ENCODE measurements at places on chromosomes 16 and 17.

- DNase-seq: no peak
Observed at GRCh38 chr17:82930924-82931698, 91.3 kb upstream of the ZNF750 start.

DNA sequence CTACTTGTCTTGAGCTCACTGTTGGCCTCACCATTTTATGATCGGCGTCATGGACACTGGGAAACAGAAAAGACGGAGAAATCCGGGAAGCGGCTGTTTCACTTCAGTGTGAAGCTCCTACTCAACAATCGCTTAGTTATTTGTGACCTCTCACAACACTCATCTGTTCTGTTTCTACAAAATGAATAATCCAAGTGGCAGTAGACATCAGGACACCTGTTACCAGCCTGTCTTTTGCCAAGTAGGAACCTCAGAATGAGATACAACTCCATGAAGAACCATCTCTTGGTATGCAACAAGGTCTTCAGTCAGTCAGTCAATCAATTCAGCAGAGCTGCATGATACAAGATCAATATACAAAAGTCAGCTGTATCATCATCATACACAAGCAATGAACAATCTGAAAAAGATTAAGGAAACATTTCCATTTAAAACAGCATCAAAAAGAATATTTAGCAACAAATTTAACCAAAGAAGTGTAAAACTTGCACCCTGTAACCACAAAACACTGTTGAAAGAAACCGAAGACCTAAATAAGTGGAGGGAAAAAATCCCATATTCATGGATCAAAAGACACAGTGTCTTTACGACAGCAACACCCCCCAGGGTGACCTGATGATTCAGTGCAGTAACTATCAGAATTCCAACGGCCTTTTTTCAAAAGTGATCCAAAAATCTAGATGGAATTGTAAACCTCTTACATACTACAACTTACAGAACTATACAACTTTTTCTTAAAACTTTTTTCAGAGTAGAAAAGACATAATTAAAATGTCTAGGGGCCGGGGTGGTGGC is 63.4 kb downstream of the ANKRD11 start:
- DNase-seq: no peak

- DNase-seq: no peak
Observed at GRCh38 chr17:27338536-27338985, 44.6 kb downstream of the WSB1 start.

- DNase-seq: no peak
Observed at GRCh38 chr16:29775742-29776408, 2.2 kb upstream of the ZG16 start.

GRCh38 chr16:1430759-1431496 is at the start of gene PERCC1:
Gene PERCC1 (plus strand): TSS chr16:1431078. CDS start chr16:1432594, 1,516 bp downstream.
- no peak for DNase-seq

GRCh38 chr17:6894206-6894528 is 62.6 kb upstream of the TEKT1 start:
- DNase-seq: no peak

GRCh38 chr16:77033516-77033915 is 157.5 kb upstream of the MON1B start:
- no peak for DNase-seq

GRCh38 chr17:75515496-75516254 is at the start of gene CASKIN2:
Gene CASKIN2 (minus strand): TSS chr17:75515537. CDS start chr17:75513804, 1,733 bp downstream.
- DNase-seq: peak; percentile 76

DNA sequence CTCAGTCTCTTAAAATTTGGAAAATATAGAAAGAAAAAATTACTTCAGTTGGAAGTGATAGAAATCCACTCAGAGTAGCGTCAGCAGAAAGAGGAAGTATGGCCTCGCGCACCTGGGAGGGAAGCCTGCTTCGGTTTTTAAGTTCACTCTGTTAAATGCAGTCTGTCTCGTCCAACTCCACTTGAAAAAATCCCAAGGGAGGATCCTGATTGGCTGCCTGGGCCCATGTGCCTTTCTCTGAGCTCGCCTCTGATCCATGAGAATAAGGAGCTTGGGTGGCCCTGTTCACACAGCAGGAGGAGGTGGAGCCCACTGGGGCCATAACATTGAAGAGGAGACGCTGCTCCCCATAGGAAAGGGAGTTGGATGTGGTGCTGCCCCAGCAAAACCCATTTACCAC is 40.7 kb downstream of the DNAJA2 start:
- no peak for DNase-seq

DNA sequence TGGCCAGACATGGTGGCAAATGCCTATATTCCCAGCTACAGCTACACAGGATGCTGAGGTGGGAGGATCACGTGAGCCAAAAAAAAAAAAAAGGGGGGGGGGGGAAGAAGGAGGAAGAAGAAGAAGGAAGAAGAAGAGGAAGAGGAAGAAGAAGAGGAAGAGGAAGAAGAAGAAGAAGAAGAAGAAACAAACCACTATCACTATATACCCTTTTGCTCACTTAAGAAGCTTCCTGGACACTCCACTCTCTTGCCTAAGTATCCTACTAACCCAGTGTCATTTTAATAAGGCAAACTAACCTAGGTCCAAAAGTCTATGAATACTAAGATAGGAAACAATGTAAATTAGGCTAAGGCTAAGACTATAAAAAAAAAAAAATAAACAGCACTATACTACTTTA is 54.8 kb downstream of the GPATCH8 start:
- DNase-seq: no peak

GRCh38 chr16:75298267-75298666 is 46.8 kb upstream of the BCAR1 start:
- DNase-seq: no peak

DNA sequence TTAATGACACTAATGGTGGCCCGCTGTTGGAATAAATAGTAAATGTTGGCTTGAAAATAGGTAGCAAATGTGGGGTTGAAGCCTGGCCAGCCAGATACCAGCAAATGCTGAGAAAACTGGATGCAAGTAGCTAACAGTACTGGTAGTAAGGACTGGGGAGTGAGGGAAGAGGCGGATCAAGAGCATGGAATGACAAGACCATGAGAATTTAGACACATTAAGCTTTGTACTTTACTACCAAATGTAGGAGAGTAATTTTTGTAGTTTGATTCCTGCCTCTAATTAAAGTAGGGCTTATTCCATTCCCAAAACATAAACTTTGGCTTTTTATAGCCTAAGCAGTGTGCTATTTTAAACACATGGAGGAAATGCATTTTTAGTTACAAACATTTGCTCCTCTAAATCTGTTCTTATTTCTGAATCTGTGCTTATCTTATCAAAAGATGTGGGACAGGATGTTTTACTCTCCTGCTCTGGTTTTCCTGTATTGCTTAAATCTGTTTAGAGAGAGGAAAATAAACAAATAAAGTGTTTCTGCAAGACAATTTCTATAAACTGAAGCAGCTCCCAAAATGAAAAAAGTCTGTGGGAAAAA is 44.1 kb downstream of the CFDP1 start:
- DNase-seq: no peak

GRCh38 chr16:84593825-84594724 is 23.8 kb downstream of the COTL1 start:
- no peak for DNase-seq

DNA sequence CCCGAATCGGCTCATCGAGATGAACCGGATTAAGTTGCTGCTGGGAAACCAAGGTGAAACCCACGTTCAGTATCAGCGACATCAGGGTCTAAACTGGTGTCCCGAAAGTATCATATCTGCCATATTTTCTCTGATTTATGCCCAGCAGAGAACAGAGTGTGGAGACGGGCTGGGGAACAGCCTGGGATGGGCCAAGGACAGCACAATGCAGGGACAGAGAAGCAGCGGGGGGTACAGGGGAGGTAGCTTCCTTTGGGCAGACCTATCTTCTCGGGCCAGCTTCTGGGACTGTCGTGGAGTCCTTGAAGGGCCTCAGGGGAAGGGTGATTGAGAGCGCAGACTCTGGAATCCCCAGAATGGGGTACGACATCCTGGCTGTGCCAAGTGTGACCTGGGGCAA is 17.5 kb upstream of the MLKL start:
- DNase-seq: no peak

GRCh38 chr17:62780951-62781350 is 27.2 kb downstream of the MARCHF10 start:
- no peak for DNase-seq

DNA sequence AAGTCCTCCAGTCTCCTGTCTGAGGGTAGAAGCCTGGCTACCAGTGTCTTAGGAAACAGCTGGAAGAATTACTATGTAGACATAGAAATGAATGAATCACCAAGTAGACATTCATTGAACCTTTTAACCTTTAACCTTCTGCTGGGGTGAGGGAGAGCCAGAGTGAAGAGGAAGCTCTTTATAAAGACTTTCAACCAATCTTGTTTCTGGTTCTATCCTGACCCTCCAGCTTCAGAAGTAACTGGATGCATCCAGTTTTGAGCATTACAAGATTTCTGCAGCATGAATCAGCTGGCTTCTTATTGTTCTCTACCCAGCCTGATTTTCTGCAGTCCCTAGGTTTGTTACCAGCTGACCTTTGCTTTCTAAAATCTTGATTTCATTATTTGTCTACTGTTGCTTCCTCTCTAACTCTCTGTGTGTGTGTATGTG is 8.5 kb downstream of the TEKT1 start:
- DNase-seq: peak; percentile 58

- no peak for DNase-seq
Observed at GRCh38 chr16:47019568-47019967, 46.1 kb upstream of the DNAJA2 start.

- peak; percentile 60 for DNase-seq
Observed at GRCh38 chr17:48724251-48725003, 1.4 kb downstream of the PRAC2 start.

DNA sequence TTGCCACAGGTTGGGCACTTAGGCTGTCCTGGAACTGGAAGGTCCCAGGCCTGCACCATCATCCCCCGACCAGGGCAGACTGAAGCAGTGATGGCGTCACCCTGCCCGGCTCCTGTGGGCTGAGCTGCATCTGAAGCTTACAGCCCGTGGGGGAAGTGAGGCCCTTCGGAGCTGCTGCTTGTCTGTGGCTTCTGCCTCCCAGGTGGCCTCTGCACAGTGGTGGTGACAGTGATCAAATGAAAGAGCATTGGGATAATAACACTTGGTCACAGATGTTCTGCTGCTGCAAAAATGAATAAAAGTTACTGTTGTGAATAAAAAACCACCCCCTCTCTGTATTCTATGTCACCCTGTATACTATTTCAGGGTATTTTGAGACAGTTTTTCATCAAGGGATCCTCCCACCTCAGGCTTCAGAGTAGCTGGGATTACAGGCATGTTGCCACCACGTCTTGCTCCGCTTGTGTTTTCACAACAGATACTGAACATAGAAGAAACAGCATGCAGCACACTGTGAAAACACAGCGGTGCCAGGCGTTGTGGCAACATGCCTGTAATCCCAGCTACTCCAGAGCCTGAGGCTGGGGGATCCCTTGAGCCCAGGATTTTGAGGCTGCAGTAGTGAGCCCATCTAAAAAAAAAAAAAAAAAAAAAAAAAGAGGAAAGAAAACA is 165.0 kb downstream of the LGALS9B start:
- DNase-seq: no peak

DNA sequence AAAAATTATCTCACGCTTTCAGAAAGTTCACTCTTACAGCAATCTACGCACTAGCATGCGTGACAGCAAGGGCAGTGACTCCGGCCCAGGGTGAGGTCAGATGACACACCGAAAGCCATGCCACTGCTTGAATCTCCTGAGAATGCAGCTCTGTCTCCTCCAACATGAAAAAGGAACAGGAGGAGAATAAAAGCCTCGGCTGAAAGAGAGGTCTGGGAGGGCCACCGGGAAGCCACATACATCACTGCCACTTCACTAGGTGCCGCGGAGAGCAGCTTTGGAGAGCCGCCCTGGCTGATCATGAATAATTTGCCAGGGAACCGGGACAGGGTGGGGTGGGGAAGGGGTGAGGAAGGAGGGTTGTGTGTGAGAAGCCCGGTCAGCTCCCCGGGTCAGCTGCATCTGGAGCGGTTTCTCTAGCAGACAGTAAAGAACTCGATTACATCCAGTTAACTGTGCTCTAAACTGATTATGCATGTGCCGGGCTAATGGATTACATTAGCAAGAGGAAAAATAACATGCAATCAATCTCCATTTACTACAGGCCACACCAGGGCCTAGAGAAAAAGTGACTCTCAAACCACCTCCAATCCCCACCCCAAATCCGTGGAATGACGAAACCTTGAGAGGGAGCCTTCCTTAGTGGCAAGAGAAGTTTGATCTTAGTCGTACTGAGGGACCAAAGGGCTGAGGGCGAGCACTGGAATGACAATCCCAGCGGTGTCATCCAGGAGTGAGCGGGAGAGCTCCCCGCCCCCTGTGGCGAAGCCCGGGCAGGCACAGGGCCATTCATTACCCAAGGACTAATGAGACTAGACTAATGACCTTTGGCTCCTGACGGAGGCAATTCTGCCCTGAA is 100.3 kb downstream of the ZFHX3 start:
- DNase-seq: no peak

- DNase-seq: no peak
Observed at GRCh38 chr17:82416771-82417170, 1.4 kb upstream of the HEXD start.

- no peak for DNase-seq
Observed at GRCh38 chr17:36182176-36183000, 6.0 kb upstream of the TBC1D3B start.

DNA sequence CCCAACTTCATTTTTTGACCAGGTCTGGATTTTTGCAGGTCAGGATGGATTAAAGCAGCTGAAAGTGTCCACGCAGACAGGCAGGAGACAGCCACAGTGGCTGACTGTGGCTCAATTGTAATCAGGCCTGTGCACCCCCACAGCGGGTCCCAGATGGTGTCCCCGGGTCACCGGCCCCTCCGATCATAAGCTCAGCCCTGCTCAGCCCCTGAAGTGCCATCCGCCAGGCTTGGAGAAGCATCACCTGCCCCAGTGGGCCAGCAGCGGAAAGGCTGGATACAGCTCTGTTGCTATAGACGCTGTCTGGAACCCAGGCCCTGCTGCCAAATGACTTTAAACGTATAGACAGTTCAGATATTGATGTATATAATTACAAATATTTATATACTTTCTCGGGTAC is 60.6 kb downstream of the RPH3AL start:
- no peak for DNase-seq

GRCh38 chr16:82037666-82038065 is 2.6 kb downstream of the HSD17B2 start:
- no peak for DNase-seq

DNA sequence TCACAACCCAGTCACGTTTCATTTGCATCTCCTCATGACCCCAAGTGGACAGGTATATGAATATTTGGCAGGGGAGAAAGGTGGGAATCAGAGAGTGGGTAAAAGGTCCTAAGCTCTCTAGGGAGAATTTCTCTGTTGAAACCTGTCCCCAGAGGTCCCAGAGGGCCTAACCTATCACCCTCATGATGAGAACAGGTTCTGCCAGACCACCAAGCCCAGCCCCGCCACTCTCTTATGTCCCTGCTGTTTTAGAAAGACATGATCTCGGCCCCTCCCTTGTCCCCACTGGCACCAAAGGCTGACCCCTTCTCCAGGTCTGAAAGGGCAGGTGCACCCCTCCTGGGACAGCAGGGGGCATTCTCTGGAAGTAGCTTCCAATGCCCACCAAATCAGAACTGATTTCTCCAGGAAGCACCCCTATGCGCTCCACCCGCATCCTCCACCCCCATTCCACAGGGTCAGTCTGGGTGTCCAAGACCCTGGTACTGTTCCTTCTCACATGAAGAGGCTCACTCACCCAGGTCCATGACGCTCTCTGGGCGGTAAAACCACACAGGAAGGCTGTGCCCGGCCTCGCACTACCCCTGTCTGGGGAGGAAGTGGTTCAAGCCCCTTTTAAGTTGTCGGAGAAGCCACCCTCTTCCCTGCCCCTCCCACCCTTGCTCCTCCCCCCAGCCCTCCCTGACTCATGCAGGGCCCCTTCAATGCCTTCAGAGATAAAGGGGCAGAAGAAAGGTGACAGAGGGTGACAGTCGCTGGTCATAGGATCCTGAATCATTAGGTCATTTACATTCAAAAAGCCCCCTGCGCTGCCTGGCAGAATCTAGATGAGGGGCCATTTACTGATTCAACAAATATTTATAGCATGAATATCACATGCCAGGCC is at the start of gene CCR7:
TSS of gene CCR7 (minus strand) at position 590 of the 886 bp plus-strand sequence. CDS start at position 527, 63 bp downstream.
- DNase-seq: no peak

Measured in stromal cell of bone marrow (primary cell).